Suppressor macrophage treated with lipopolysaccharide for 4 hours (primary cell): ENCODE measurements at places on chromosomes 3 and 15.
A peak's percentile ranks its signal among the peaks of the same experiment; 100 is the strongest.

GRCh38 chr3:23735062-23735461, 70.7 kb upstream of the UBE2E1 start:
- no peak for DNase-seq

DNA sequence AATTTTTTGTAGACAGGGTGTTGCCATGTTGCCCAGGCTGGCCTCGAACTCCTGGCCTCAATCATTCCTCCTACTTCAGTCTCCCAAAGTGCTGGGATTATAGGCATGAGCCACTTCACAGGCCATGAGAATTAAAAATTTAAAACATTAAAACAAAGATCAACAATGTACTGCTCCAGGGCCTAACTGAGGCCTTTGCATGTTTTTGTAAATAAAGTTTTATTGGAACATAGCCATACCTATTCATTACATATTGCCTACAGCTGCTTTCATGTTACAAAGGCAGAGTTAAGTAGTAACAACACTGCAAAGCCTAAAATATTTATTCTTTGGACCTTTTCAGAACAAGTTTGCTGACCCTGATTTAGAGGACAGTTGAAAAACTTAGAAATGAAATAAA, 9.6 kb downstream of the VPS39 start:
- no peak for DNase-seq

DNA sequence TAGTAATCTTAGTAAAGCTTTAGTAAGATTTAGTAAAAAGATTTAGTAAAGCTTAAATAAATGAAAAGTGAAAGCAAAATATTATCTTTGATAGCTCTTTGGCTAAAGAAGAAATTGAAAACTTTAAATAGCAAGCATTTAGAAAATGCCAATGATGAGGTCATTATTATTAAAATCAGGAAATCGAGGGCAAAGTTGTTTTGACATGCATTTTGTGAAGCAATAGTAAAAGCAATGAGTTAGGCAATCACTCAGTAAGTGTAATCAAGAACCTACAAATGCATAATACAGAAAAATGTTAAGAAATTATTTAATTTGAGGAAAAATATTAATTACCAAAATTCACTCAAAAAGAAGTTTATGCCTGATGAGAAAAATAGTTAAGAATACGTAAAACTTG, 280.3 kb upstream of the MME start:
- DNase-seq = peak; percentile 75

- DNase-seq = no peak
Measured at GRCh38 chr3:10299679-10300078, 6.9 kb upstream of the GHRL start.

DNA sequence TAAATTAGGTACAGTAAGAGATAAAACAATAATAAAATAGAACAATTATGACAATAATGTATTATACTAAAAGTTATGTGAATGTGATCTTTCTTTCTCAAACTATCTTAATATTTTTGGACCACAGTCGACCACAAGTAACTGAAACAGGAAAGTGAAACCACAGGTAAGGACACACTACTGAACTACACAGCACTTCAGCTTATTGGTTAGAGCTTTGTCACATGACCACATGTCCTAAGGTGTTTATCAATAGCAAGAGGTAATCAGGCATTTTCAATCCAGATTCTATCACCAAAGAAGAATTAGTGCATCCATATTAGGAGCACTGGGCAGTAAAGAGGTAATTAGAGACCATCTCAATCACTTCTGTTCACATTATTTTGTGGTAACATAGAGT, 392.8 kb downstream of the RSL24D1 start:
- DNase-seq = no peak

DNA sequence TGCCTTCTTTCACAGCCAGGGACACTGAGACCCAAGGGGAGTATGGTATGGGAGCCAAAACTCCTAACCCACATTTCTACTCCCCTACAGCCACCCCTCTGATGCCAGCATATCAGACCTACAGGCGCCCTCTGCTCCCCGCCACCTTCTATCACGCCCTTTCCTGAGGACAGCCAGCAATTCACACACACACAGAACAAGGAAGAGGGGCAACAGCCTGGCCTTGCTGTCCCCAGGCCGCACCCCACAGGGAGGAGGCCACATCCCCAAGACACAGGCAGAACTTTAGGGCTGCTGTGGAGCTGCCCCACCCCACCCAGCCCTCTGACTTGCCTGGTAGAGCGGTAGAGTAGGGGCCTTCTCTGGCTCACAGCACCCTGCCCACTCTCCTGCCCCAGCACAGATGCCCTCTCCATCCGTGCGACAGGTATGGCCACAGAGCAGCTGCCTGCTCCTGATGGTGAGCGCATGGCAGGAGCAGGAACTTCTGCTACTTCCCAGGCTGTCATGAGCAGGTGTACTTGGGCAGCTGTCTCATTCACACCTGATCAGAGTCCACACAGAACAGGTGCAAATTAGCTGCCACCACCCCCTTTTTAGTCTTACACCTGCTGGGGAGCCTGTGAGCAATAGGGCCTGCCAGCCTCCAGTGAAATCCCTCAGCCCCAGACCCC, 33.4 kb downstream of the CCDC33 start:
- no peak for DNase-seq

GRCh38 chr3:78633626-78634025, 1134.2 kb downstream of the ROBO1 start:
- no peak for DNase-seq

DNA sequence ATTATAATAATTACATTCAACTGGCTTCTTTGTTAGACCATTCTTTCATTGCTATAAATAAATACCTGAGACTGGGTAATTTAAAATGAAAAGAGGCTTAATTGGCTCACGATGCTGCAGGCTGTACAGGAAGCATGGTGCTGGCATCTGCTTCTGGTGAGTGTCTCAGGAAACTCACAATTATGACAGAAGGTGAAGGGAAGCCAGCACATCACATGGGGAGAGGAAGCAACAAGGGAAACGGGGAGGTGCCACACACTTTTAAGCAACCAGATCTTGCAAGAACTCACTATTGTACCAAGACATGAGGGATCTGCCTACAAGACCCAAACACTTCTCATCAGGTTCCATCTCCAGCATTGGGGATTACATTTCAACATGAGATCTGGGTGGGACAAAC, 413.1 kb upstream of the ARRDC4 start:
- no peak for DNase-seq

GRCh38 chr15:35738370-35738769, 192.4 kb upstream of the DPH6 start:
- no peak for DNase-seq

DNA sequence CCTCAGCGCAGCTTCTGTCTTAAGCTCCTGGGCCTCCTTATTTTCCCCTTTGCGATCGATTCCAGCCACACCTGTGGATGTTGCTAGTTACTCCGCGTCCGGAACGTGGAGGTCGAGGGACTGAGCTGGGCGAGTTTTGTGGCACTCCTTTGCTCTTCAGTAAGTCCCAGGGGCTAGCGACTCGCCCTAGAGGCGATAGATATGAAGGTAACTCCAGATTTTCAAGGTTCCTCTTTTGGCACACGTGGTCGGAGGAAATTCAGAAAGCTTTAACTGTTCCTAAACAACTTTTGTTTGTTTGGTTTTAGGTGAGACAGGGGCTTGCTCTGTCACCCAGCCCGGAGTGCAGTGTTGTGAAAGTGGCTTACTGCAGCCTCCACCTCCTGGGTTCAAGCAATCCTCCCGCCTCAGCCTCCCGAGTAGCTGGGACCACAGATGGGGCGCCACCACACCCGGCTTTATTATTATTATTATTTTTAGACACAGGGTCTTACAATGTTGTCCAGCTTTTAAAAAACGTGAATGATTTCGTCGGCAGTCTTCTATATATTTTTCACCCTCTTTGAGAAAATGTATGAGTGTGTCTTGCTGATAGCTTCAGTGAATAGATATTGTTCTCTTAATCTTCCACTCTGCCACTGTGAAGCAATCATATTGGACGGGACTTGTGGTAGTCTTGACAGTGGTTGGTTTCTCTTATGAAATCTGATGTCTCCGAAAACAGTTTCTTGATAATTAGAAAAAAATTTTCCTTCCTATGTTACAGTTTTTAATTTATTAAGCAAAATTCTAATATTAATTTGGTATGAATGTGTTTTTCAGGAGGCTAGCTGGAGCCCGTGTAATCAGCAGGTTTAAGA, 785 bp downstream of the MFSD1 start:
- DNase-seq = peak; percentile 68

GRCh38 chr15:66008940-66009562, 139.8 kb downstream of the RAB11A start:
- DNase-seq = peak; percentile 70

- DNase-seq = no peak
Measured at GRCh38 chr3:81651139-81651538, 110.3 kb downstream of the GBE1 start.

- DNase-seq = no peak
Measured at GRCh38 chr3:77933926-77934325, 894.0 kb downstream of the ROBO2 start.

DNA sequence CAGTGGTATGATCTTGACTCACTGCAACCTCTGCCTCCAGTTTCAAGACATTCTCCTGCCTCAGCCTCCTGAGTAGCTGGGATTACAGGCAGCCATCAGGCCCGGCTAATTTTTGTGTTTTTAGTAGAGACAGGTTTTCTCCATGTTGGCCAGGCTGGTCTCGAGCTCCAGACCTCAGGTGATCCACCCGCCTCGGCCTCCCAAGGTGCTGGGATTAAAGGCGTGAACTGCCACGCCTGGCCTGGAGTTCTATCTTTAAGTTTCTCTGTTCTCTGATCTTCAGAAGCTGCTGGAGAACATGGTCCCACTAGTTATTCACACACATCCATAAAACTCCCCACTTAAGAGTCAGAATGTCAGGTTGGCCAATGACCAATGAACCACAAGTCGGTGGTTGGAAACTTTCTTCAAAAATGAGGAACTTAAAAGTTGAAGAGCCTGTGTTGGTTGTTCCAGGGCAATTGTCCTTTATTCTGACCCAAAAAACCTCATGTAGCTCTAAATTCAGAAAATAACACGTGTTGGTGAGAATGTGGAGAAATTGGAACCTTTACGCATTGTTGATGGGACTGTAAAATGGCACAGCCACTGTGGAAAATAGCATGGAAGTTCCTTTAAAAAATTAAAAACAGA, 55.9 kb upstream of the PIK3CB start:
- DNase-seq = peak; percentile 93

- DNase-seq = peak; percentile 44
Measured at GRCh38 chr3:72973031-72973723, 23.4 kb upstream of the PPP4R2 start.

- no peak for DNase-seq
Measured at GRCh38 chr3:157844800-157845565, 261.2 kb downstream of the SHOX2 start.

GRCh38 chr15:35445891-35446290, 100.1 kb downstream of the DPH6 start:
- no peak for DNase-seq

DNA sequence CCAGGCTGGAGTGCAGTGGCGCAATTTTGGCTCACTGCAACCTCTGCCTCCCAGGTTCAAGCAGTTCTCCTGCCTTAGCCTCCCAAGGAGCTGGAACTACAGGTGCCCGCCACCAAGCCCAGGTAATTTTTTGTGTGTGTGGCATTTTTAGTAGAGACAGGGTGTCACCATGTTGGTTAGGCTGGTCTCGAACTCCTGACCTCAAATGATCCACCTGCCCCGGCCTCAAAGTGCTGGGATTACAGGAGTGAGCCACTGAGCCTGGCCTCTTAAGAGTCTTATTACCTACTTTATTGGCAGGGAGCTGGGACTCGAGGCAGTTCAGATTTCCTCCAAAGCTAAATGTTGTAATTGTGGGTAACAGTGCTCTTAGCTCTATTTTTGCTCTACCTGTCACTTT, 16.4 kb downstream of the PXYLP1 start:
- no peak for DNase-seq

DNA sequence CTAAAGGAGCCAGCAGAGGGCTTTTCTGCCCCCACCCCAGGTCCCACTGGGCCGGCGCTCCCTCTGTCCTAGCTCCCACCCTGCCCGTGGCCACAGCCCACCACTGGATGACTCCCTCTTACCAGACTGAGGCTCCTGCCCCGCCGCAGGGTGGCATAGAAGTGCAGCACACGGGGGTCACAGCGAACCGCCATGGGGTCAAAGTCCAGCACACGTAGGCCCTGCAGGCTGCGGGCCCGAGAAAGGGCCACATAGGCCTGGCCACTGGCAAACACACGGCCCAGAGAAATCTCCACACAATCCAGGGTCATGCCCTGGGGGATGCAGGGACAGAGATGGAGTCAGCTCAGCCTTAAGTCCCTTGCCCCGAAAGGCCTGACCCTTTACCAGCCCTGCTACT, 9.0 kb downstream of the PIF1 start:
- no peak for DNase-seq

GRCh38 chr3:128486681-128487537, 6.1 kb downstream of the GATA2 start:
- no peak for DNase-seq

GRCh38 chr3:147813256-147813655, 404.1 kb downstream of the ZIC1 start:
- no peak for DNase-seq

DNA sequence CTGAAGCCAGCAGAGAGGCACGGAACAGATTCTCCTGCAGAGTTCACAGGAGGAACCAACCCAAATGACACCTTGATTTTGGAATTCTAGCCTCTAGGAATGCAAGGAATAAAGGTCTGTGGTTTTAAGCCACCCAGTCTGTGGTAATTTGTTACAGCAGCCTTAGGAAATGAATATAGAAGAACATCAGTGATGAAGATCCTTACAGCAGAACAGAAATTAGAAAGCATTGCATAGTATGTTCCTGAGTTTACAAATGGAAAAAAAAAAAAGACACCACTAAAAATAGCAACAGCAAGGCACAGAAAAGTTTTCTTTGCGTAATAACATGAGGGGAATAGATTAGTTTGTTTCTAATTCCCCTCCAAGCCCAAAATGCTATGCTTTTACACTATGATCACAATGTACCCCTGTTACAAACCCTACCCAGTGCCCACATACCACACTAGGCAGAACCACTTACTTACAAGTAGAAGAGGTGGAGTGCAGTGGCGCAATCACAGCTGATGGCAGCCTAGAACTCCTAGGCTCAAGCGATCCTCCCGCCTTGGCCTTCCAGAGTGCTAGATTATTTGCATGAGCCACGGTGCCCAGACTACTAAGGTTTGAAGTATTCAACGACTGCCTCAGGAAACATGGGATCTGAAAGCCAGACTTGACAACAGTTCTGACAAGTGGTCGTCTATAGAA, 84.3 kb downstream of the SHQ1 start:
- DNase-seq = no peak

- DNase-seq = no peak
Measured at GRCh38 chr3:172859041-172859440, 108.5 kb downstream of the ECT2 start.

GRCh38 chr15:64235552-64235951, 72.7 kb upstream of the PPIB start:
- no peak for DNase-seq

DNA sequence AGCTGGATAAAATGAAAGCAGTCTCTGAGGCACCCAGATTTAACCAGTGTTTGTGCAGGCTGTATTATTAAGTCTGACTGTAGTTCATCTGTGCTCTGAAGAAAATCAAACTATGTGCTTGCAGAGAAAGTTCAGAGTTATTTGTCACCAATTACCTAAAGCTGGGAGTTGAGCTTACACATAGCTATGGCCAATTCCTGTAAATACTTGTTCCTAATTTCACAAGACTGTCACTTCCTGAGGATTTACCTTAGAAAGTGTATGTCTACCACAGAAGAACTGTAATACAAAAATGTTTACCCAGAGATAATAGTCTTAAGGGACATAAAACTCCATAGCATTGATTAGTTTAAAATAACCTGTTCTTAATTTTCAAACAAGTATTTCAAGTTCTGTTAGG, 628.4 kb upstream of the TGFBR2 start:
- no peak for DNase-seq

- DNase-seq = no peak
Measured at GRCh38 chr15:66078196-66078928, 175.2 kb downstream of the MEGF11 start.

GRCh38 chr15:84772467-84772866, 24.1 kb downstream of the ZNF592 start:
- peak; percentile 32 for DNase-seq
